ENCODE measurements at places on chromosomes 4 and X.

- no peak for DNase-seq
Observed at GRCh38 chr4:10345381-10345784, 111.8 kb downstream of the ZNF518B start.

DNA sequence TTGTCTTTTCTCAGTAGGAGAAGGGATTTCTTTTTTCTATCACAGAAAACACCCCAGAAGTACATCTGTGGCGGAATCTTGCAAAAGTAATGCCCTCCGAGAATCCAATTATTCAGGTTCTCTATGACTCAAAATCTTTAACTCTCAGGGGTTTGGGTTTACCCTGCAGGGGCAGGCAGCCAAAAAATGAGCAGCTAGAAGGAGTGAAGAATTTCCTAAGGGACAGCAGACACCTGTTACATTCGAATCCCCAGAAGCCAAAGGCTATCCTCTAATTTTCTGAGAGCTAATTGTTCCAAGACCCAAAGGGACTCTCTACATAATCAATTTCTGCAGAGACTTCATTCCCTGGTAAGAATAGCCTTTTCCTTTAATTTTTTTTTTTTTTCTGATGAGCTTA is 27.5 kb upstream of the CBR4 start:
- no peak for DNase-seq

GRCh38 chr4:7160951-7161440 is 31.3 kb upstream of the SORCS2 start:
- DNase-seq = no peak

GRCh38 chr4:128371001-128371777 is 83.6 kb upstream of the PGRMC2 start:
- DNase-seq = no peak

GRCh38 chrX:86981326-86981879 is 536.2 kb upstream of the KLHL4 start:
- no peak for DNase-seq
